ENCODE measurements at places on chromosomes 16 and 17.

DNA sequence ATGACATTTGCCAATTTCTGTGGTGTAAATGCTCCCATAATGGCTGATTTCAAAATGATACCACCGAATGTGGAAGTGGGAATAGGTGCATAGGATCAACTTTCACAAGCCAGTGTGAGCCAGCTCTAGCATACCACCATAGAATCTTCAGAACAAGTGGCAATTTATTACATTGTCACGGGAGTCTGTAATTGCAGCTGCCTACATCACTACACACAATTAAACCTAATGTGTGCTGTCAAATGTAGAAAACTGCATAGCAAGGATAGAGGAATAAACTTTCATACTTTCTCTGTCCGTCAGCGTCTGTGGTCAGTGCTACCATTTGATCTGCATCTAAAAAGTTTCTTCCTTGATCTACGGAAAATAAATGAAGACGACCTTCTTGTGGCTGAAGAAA is 417.8 kb upstream of the TOM1L1 start:
- no peak for DNase-seq

DNA sequence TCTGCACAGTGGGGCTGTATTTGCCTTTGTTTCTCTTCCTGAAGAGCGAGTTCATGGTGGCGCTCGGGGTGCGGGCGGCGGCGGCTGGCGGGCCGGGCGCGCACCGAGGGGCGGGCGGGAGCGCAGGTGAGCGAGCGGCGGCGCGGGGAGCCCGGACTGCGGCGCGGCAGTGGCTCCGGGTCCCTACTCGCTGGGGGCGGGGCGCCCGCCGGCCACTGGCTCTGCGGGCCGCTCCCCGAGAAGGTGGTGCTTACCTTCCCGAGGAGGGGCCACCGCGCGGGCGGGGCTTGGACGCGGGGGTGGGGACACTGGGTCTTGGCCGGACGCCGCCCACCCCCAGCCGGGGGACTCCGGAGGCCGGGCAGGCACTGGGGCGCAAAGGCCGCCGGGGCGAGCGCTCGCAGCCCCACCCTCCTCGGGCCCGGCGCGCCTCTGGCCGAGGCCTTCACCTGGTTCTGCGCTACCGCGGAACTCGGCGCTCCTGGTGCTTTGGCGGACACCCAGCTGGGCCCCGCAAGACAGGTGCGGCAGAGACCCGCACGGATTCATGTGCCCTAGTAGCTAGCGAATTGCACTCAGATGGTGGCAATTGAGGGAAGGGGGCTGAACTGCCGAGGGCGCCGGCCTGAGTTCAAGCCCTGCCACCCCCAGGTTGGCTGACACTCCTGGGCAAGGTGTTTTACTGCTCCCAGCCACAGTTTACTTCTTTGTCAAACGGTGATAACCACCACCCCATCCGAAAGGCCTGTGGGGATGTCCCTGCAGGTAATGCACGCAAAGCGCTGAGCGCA is at the start of gene PPL:
TSS of gene PPL (minus strand) at position 158 of the 791 bp plus-strand sequence. CDS start at position 55, 103 bp downstream.
- peak; percentile 87 for DNase-seq

- no peak for DNase-seq
Observed at GRCh38 chr17:74922172-74922571, 883 bp downstream of the USH1G start.

- no peak for DNase-seq
Observed at GRCh38 chr17:40598619-40599467, 33.6 kb upstream of the CCR7 start.

GRCh38 chr17:74288785-74289184 is 14.8 kb downstream of the DNAI2 start:
- DNase-seq: no peak

DNA sequence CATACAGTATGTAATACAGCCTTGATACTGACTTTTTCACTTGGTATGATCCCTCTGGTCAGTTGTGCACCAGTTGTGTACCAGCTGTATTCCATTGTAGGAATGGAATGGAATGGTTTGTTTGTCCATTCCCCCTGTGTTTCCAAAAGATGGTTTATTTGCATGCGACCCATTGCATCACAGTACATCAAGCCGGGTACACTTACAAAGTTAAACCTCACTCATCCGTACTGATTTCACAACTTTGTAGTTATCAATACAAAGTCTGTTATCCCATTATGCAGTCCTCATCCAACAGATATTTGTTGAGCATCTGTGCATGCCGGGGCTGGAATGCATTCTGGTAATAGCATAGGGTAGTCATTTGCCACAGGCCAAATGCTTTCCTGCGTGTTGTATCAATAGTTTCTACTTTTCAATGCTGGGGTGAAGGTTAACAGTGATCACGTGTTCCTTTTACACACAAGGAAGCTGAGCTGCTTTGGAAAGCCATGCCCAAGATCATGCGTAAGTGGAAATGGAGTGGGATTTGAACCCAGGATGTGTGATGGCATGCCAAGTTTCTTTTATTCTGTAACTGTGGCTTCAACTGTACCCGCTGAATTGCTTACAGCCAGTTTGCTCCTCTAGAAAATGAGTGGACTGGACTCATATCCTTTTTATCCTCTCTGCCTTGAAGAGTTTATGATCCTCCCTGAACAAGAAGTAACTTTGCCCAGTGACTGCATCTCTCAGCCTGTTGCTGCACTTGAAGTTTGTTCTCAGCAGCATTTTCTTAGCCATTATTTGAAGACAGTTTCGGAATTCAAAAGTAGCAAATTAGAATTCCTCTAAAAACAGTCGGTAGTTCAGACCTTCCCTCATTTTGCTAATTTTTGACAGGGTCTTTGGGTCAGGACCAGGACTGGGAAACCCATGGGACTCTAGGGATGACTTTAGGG is 228.5 kb downstream of the CCDC182 start:
- DNase-seq: no peak

- no peak for DNase-seq
Observed at GRCh38 chr16:84758627-84759026, 58.8 kb downstream of the USP10 start.

DNA sequence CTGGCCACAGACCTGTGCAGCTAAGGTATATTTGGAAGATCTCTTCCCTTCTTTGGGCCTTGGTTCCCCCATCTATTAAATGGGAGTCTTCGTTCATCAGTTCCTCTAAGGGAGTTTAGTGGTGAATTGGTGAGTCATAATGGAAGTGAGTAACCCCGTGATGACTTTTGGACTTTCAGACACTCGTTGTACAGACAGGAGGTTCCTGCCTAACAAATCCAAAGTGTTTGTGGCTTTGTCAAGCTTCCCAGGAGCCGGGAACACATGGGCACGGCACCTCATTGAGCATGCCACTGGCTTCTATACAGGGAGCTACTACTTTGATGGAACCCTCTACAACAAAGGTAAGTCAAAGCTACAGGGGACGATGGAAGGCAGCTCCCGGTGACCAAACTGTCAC is 40.4 kb downstream of the WSCD1 start:
- no peak for DNase-seq

DNA sequence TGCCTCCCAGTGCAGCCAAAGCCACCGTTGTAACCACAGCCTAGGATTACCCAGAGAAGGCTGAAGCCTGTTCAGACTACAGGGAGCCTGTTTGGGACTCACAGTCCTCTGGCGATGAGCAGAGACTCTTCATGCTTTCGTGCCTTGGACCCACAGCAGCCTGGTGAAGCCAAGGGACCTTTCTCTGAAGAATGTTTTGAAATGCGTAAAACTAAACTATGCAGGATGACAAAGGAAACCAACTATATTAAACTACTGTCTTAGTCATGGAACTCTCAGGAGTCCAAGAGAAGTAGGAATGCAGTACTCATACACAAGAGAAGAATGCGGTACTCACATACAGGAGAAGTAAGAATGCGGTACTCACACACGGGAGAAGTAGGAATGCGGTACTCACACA is 20.9 kb downstream of the ABR start:
- DNase-seq: no peak

DNA sequence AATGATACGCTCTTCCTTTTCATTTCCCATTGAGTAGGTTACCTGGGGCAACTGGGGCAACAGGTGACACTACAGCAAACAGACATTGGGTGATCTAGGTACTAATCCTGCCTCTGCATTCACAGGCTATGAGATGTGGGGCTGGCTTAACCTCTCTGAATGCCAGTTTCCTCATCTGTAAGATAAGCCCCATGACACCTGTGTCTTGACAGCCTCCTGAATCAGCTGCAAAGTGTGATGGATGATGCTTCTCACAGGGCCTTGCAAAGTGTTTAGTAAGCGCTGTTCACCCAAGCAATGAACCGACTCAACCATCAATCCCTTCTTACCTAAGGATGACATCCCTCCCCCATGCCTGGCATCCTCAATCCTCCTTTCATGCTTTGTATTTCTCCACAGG is 322.8 kb downstream of the XYLT1 start:
- DNase-seq: no peak

GRCh38 chr17:77869041-77869599 is 89.4 kb upstream of the TNRC6C start:
- no peak for DNase-seq

- DNase-seq: no peak
Observed at GRCh38 chr16:22356930-22357634, 17.3 kb downstream of the CDR2 start.

GRCh38 chr17:8382052-8382879 is 727 bp downstream of the RPL26 start:
- no peak for DNase-seq

GRCh38 chr16:66144641-66145040 is 221.8 kb upstream of the CDH5 start:
- no peak for DNase-seq

DNA sequence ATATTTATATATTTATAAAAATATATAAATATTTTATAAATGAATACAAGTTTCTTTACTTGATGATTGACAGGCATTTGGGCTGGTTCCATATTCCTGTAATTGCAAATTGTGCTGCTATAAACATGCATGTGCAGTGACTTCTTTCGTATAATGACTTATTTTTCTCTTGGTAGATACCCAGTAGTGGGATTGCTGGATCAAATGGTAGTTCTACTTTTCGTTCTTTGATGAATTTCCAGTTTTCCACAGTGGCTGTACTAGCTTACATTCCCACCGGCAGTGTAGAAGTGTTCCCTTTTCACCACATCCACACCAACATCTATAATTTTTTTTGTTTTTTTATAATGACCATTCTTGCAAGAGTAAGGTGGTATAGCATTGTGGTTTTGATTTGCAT is 7.8 kb downstream of the ACSM2B start:
- DNase-seq: no peak

- DNase-seq: peak; percentile 78
Observed at GRCh38 chr17:57357392-57357784, 101.1 kb downstream of the MSI2 start.

GRCh38 chr16:77434530-77435271 is at the start of gene ADAMTS18:
Gene ADAMTS18, minus strand, starts transcription at chr16:77435034. Its CDS starts 339 bp downstream, at chr16:77434695.
- no peak for DNase-seq

- no peak for DNase-seq
Observed at GRCh38 chr16:79257953-79258490, 342.5 kb downstream of the MAF start.

DNA sequence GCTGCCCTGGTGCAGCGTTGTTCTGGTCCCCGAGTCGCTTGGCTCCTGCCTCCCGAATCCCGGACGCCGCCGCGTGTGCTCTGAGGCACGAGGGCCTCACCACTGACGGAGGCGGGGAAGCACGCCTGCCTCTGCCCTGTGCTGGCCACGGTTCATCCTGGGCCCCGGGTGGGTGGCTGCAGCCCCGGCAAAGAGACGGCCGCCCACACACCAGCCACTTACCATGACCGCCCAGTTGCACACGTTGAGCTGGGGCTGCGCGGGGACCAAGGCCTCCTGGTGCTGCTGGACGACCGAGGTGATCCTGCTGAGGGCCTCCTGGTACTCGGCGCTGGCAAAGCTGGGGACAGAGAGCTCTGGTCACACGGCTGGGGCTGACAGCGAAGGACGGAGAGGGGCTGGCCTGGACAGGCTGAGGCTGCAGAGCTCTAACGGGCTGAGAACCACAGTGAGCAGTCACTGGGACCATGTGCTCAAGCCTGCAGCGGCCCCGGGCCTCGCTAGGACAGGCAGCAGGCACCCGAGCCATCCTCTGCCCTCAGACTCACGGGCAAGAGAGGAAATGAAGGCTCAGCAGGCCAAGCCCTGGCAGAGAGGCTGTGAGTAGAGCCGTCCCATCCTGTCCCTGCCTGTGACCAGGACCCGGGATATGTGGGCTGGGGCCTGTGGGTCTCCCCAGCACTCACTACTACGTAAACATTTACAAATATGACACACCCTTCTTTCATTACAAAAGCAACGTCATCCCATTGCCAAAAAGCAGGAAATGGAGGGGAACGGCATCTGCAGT is 6.3 kb upstream of the APRT start:
- DNase-seq: no peak

- no peak for DNase-seq
Observed at GRCh38 chr17:9414471-9414870, 161.1 kb downstream of the STX8 start.

GRCh38 chr16:22193063-22193411 is 13.0 kb upstream of the EEF2K start:
- no peak for DNase-seq

DNA sequence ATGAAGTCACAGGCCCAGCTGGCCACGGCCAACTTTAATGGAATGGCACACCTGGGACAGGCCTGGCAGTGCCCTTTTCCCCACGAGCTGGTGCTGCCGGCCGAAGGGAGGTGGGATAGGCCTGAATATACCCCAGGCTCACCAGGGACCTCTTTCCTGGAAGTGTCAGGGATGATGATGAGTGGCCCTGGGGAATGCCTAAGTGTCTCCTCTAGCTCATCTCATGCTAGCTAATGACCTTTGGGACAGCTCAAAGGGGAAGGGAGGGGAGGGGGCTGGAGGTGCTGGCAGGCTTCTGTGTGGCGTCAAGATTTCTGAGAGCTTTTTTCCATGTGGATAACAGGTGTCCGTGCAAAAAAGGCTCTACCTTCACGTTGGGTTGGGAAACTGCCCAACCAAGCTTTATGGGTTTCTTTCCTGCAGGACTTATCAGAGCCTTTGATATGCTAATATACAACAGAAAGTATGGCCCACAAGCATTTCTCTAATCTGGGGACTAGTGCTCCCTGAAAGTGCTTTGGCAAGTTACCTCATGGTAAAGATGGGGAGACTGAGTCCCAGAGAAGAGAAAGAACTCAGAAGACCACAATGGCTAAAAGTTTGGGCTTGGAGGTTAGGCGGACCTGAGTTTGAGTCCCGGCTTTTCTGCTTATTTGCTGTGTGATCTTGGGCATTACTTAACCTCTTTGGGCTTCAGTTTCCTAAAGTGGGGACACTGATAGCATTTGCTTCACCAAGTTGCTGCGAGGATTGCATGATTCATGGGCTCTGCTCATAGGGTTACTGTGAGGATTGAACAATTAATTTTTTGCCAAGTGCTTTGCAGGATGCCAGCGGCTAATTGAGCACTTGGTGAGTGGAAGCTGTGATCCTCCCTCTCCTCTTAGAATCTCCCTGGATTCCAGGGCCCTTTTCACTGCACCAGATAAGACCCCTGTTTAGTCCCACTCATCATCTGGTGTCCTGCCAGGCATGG is 14.0 kb downstream of the ADGRG1 start:
- DNase-seq: no peak

- no peak for DNase-seq
Observed at GRCh38 chr17:39704821-39705551, 5.1 kb downstream of the ERBB2 start.
